ENCODE measurements at places on chromosomes 6 and 20. TPM values are rescaled to one million over a fixed set of nuclear protein-coding genes. Genes with fewer than 3 reads are reported as not detected.

Gene FAM217A
- total RNA-seq = not detected

Gene NR2E1
- total RNA-seq = 10.2 TPM

Gene SYCP2L
- 7.7 TPM for total RNA-seq

Gene KIAA1586
- 29.4 TPM for total RNA-seq

Gene SPO11
- not detected for total RNA-seq

Gene GFOD1
- total RNA-seq = 77.3 TPM

All from dorsolateral prefrontal cortex (tissue), 122 donors.